ENCODE measurements at places on chromosomes 5 and 9.

GRCh38 chr5:138660051-138660572, 84.9 kb upstream of the HSPA9 start:
- no peak for DNase-seq

DNA sequence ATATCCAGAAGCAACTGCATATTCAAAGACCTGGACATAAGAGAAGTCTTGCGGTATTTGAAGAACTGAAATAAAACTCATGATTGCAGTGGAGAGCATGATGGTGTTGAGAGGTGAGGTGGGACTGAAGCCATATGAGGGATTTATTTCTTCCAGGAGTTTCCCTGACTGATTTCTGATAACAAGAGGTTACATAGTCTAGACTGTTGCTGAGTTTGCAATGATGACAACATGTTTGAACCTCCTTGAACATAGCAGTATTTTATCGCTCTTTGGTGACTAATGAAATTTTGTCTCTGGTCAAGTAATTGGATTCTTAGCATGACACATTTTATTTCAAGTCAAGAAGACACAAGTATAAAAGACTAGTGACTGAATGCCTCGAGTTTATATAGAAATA, 61.8 kb downstream of the ACTBL2 start:
- DNase-seq: peak; percentile 21

DNA sequence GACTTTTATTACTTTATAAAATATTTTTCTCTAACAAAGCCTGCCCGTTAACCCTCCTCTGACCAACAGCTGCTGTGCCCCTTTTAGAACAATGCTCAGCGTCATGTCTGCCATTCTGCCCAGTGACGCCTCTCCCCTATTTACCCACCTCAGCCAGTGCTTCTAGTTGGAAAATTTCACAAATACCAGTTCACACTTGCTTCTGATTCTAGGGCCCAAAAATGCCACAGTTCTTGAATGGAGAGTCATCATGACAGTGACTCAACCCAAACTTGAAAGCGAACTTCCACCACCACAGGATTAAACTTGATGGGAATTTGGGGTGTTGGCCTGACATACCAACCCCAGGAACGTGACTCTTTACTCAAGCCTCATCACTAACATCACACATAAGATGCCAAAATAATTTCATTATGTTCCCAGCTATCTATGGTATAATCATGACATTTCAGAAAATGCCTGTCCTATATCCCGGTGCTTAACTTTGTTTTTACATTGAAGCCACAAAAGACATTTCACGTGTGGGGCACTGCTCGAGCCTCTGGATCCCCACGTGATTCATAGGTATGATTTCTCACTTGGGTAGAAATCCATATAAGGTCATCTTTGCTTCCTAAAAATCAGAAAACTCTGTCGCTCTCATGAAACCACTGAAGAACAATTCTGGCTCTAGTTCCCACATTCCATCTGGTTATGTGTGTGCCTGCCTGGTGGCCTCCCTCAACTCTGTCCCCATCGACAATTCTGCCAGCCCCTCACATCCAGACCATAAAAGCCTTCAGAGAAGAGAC, 220.9 kb downstream of the ACTL7B start:
- peak; percentile 88 for DNase-seq

- DNase-seq: peak; percentile 96
Measured at GRCh38 chr9:3863111-3863528, 337.3 kb upstream of the RFX3 start.

GRCh38 chr5:101677961-101678360, 618.1 kb downstream of the SLCO4C1 start:
- DNase-seq: no peak

DNA sequence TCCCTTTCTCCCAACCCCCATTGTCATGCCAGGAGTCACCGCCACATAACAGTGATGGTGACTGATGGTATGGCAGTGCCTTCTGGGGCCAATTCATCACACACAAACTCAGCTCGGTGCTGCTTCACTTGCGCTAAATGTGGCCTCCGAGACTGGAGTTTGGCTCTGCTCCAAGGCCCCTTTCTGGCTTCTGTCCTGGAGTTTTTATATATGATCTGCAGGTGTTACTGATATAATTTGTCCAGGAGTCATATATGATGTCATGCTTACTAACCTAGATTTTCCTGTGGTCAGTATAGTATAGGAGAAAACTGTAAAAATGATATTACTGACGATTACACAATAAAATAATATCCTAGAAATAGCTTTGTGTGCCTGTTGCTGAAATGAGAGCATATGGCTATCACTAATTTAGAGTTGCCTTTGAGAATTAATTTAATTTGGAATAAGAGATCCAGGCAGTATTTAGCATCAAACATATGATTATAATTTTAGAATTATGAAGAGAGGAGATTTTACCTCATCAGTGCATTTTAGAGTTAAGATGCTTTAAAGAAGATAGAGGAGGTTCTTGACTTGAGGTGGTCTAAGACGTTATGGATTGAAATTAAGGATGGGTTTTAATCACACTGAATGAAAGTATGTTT, 334.1 kb upstream of the CD180 start:
- DNase-seq: no peak

DNA sequence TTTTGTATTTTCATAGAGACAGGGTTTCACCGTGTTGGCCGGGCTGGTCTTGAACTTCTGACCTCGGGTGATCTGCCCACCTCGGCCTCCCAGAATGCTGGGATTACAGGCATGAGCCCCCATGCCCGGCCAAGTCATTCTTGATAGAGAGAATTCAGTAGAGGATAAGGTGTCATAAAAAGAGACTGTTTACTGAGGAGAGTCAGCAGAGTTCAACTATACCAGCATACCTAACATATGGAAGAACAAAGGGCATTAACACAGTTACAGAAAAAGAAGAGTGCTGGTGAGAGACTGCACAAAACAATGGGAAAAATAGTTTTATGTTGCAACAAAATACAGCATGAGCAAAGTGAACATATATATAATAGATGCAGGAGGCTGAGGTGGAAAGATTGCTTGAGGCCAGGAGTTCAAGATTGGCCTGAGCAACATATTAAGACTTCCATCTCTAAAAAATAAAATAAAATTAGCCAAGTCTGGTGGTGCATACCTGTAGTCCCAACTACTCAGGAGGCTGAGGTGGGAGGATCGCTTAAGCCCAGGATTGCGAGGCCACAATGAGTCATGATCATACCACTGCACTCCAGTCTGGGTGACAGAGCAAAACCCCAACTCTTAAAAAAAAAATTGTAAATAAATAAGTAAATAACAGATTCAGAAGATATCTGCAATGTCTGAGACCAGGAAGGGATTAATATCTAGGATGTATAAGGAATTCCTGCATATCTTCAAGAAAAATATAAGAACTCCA, 19.5 kb downstream of the B4GALT1 start:
- DNase-seq: no peak

DNA sequence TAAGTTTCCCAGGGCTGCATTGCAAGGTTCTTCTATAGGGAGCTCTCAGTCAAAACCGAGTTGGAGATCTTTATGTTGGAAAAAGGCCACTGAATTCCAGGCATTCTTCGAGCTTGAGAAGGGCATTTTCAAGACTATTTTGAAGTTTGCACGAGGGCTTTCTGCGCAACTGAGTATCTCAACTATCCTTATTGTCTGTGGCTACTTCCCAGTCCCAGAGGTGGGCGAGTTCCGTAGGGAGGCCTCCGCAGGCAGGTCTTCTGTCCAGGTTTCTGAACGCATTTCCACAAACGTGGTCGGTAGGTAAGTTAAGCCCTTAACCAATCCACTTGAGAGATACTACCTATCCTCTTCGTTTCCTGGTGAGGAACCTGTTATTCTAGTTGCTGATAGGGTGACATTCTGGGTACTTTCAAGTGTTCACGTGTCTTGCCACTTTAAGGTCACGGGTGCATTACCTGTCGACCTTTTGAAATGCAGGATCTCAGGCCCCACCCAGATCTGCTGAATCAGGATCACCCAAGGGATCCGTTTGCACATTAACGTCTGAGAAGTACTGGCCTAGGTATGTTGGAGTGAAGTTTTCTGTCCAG, 51.4 kb upstream of the TJP2 start:
- DNase-seq: peak; percentile 68

- peak; percentile 72 for DNase-seq
Measured at GRCh38 chr5:66596636-66597182, 516 bp downstream of the MAST4 start.

DNA sequence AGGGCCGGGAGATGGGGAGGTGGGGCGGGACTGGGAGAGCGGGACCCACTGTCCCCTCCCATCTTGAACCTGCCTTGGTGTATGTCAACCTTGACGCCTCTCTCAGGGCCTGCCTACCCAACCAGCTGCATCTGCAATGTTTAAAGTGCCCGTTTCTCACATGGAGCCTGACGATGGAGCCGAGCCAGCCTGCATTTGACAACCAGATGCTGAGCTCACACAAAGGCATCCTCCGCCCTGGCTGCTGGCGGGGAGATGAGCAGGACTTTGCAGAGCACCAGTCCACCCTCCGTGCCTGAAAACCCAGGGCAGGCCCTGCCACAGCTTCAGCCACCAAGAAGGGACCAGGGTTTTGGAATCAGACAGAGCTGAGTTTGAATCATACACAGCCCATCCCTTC, 141.1 kb upstream of the SMIM23 start:
- peak; percentile 67 for DNase-seq

DNA sequence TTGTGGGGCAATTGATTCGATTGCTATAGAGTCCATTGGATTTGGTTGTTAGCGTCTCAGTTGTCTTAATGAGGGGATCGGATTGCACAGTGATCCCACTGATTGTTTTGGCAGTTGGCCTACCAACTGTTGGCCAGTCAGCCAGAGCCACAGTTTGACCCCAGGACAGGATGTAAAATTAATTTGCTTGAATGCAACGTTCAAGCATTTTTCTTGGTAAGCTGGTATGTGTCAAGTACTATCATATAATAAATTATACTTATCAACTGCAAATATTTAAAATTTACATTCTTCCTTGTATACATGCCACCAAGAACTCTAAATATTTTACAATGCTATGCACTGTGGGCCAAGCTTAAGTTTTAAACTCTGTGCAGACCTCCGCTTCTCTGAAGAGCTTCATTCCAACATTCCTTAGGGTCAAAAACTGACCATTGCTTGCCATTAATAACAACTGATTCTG, 80.4 kb upstream of the OSMR start:
- no peak for DNase-seq

DNA sequence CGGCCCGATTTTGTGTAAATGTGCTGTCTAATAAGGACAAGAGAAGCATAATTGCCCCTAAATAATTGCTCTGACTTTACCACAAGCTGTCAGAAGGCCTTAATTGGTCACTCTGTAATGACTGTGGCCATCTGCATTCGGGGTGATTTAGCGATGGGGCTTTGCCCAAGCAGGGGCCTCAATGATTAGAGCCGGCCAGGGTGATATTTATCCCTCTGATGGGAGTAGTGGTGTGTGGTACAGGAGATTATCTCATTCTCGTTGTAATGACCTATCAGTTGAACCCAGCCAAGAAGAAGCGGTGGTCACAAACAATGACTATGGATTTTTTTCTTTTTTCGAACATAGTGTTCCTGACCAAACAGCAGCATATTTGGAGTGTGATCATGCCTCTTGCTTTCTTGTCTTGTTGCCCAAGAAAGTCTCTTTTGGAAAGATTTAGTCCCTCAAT, 72.0 kb upstream of the SAP30L start:
- DNase-seq: no peak

DNA sequence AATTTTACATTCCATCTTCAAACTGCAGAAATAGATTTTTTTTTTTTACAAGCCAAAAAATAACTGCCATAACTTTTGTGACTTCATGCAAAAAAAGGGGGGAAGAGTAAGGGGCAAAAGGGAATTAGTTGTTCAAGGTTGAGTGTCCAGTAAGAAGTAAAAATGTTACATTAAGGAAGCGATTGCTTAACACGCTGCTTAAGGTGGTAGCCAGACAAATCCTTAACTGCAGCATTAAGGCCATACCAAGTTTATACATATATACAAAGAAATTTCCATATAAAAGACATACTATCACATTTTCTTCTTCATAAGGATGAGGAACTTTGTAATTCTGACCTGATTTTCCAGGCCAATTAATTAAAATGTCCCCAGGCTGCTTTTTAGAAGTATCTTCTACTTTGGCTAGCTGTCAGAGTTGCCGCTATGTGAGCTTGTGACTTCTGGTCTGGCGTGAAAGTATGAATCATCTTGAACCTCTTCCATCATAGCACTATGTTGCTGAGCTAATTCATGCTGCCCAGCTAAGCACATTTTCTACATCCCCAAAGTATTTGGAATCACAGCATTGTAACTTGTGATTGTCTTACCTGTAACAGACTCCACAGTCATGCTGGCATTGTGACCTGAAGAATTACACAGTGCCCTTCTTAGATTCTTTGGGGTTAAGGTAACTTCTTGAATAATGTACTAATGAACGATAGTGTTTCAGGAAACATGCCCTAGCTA, 40.0 kb downstream of the G3BP1 start:
- DNase-seq: peak; percentile 84

DNA sequence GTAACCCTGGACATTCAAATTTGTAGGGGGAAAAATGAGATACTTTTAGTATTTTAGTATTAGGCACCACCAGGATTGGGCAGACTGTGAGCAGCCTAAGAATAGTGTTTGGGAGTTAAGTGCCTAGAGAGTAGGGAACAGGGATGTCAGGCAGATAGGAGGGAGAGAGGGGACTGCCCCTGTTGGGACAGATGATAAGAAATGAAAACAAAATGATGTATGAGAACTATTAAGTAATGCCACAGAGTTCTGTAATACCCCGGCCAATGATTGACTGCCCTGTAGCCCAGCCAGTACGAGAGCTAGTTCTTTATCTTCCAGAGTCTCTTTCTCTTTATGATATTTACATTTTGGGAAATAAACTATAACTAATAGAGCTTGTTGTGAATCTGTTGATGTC, 24.4 kb downstream of the ARHGAP26 start:
- no peak for DNase-seq

DNA sequence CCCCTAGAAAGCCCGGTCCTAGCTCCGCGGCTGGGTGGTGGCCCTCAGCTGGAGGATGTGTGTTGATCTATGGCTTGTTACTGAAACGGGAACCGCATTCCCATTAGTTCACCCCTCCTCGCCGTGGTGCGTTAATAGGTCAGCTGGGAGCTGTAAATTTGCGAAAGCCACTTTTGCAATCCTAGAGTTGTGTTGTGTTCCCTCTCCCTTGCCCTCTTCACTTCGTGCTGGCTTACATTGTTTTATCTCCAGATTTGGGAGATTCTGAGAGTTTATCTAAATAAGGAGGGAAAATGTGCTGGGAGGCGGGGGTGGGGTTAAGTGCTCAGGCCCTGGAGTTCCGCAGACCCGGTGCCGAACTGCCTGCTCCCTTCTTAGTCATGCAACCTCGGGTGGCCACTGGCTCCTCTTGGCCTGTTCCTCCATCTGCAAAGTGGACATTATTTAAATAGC, 62.8 kb downstream of the HMCN2 start:
- peak; percentile 65 for DNase-seq

GRCh38 chr5:81633471-81633870, 117.4 kb downstream of the SSBP2 start:
- DNase-seq: no peak

Data from GM23248 (cell line).